ENCODE measurements at places on chromosomes 7 and 10. TPM values are rescaled to one million over a fixed set of nuclear protein-coding genes. Genes with fewer than 3 reads are reported as not detected.

PTN gene
- 23.8 TPM for total RNA-seq

RP9 gene
- 12.7 TPM for total RNA-seq

PLEKHS1 gene
- total RNA-seq: not detected

ZNF680 gene
- total RNA-seq: 12.9 TPM

ADCYAP1R1 gene
- total RNA-seq: not detected

LRIT1 gene
- not detected for total RNA-seq

CRPPA gene
- 1.3 TPM for total RNA-seq

RARRES2 gene
- 3.3 TPM for total RNA-seq

TSPAN15 gene
- total RNA-seq: 1.2 TPM

OR2A2 gene
- total RNA-seq: not detected

PLCE1 gene
- total RNA-seq: 2.2 TPM

DPP6 gene
- total RNA-seq: 0.50 TPM

PCLO gene
- total RNA-seq: 4.9 TPM

IFIT2 gene
- 8.2 TPM for total RNA-seq

DAGLB gene
- total RNA-seq: 20.7 TPM

PNLIPRP2 gene
- total RNA-seq: not detected

IL15RA gene
- 6.2 TPM for total RNA-seq

SUN3 gene
- not detected for total RNA-seq

PTPN20 gene
- total RNA-seq: 1.2 TPM

PPP3CB gene
- 34.9 TPM for total RNA-seq

EEPD1 gene
- 10.1 TPM for total RNA-seq

TEX36 gene
- total RNA-seq: not detected

CXCL12 gene
- total RNA-seq: 16.2 TPM

IGF2BP3 gene
- total RNA-seq: 3.5 TPM

CYP3A7 gene
- total RNA-seq: 0.55 TPM

SPDYE11 gene
- total RNA-seq: not detected

GNB2 gene
- total RNA-seq: 64.2 TPM

CHN2 gene
- total RNA-seq: 0.87 TPM

MUC3A gene
- total RNA-seq: under 0.01 TPM

PITRM1 gene
- total RNA-seq: 105 TPM

SPDYE16 gene
- total RNA-seq: 0.12 TPM

Measured in uterine smooth muscle cell (primary cell).